ENCODE measurements at places on chromosomes 2 and 18.

DNA sequence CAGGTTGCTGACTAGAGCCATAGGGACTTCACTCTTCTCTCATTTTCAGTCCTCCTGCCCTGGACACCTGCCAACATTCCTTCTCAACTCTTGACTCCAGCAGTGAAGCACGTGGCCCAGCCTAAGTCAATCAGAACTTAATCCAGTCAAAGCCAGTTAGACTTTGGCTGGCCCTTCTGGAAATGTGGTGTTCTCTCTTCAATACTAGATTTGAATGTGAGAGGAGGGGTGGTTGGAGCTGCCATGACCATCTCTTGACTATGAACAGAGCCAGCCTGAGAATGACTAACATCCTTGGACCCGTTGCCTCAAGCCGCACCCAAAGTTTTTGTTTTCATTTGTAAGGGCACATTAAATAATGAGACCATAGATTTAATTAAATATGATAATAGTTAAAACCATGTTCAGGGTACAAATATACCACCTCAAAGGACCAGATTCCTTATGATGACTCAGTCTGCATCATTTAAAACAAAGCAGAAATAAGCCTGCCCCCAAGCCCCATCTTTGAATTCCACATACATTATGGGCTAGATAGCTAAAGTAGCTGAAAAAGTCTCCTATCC is 49.7 kb upstream of the RASGRP3 start:
- no peak for DNase-seq

GRCh38 chr18:623761-624620 is 27.2 kb downstream of the CLUL1 start:
- peak; percentile 90 for DNase-seq

- no peak for DNase-seq
These were observed 55.8 kb upstream of the REV1 start for GRCh38 chr2:99545604-99546003.

- DNase-seq: no peak
These were observed 7.0 kb upstream of the ACTR2 start for GRCh38 chr2:65220432-65221131.

DNA sequence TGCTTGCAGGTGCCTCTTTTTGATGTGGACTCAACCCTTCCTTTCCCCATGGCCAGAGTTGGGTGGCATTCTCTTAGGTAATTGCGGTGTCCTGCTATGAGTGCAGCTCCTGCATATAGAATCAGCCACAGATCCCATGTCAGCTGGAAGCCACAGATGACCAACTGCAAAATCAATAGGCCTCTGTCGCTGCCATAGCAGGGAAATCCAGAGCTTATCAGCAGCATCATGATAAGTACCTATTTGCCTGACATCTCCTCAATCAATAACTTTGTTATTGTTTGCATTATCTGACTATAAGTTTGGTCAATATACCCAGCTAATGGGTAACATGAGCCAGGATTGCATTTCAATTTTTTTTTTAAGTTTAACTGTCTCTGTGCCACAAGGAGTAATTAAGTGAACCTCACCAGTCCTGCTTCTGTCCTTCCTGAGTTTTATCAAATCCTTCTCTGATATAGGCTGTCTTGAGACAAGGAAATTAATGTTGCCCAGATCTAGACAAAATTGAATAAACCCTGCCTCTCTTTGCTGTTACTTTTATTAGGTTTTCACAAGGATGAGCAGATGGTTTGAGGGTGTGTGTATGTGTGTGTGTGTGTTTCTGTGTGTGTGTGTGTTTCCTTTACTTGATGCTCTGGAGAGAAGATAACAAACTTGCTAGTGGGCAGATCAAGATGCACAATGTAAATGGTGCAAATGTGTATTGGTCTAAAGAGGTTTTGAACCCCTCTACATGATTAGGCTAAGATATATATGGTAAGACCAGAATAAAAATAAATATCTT is 59.6 kb upstream of the CREB1 start:
- no peak for DNase-seq

DNA sequence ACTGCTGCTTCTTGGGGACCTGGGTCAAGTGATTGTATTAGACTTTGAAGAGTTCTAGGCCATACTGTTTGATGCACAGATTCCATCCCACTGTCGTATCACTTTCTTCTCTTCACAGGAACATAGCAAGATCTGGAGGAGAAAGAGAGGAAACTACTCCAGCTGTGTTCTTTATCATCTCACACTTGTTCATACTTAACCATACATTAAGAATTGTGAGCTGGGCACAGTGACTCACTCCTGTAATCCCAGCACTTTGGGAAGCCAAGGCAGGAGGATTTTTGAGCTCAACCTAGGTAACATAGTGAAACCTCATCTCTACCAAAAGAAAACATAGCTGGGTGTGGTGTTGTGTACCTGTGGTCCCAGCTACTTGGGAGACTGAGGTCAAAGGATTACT is 111.7 kb downstream of the PARD3B start:
- no peak for DNase-seq

DNA sequence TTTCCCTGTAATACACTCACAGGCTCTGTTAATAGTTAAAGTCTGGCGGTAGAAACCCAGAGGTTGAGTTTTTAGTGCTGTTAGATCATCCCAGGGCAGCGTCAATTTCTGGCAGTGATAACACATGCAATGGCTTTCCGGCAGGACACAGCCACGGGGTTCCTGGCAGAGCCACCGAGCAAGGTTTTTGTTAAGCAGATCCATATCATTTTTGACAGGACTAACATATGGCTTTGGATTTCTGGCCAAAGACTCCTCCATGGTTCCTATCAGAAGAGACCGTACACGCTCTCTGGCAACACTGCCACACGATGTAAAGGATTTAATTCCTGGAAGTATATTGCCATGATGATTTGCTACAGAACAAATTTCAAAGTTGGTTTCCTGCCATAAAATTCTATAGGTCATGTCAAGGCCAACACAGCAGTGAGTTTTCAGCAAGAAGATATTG is 854.3 kb downstream of the LRRTM4 start:
- no peak for DNase-seq

- no peak for DNase-seq
These were observed 106.3 kb downstream of the NCOA1 start for GRCh38 chr2:24597181-24597870.

DNA sequence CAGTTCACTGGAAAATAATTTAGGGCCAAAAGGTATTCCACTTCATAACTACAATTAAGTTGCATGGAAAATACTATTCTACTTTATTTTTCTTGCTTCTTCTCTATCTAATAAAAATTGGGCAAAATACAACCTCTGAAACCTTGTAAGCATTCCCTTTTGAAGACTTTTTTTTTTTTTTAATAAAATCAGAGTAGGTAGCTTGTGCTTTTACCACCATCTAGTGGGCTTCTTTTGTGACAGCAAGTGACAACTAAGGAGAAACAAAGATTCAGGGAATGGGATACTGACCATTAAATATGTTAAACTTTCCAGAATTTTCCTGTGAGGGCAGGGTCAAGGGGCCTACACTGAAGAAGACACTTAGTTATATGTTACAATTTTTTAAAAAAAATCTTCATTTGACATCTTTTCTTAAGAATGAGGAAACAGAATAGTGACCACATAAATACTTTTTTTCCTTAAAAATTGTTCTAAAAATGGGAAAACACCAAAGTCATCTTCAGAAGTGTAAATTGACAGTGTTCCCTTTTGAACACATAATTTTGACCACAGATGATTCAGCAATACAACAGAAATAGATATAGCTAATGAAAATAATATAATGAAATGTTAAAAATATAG is 1183.2 kb upstream of the ACVR2A start:
- DNase-seq: peak; percentile 31

DNA sequence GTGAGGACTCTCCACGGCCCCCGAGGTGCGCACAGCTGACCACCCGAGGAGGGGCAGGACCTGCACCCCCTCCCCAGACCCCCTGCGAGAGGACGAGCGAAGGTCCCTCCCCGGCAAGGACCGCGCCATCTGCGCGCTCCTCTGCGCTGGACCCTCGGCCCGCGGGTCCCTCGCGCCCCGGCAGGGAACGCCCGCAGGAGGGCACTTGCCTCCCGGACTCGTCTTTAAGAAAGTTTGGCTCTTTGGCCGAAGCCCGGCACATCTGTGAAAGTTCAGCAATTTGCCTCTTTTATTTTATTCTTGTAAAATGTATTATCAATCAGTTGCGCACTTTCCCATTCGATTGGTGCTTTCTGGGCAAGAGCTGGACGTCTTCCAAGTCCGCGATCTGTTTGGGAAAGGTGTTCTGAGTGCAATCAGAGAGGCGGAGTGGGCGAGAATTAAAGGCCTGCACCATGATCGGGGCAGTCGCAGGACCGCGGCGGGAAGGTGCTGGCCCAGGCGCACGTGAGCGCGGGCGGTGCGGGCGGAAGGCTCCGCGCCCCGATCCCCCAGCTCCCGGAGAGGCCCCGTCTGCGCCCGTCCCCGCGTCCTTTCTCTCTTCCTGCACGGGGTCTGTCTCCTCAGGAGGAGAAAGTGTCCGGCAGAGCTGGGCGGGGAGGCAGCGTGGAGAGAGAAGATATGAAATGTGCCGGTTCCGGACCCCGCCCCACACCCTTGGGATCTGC is 1.6 kb upstream of the ALKAL2 start:
- peak; percentile 25 for DNase-seq

GRCh38 chr2:134197445-134197844 is 56.4 kb upstream of the MGAT5 start:
- DNase-seq: no peak

DNA sequence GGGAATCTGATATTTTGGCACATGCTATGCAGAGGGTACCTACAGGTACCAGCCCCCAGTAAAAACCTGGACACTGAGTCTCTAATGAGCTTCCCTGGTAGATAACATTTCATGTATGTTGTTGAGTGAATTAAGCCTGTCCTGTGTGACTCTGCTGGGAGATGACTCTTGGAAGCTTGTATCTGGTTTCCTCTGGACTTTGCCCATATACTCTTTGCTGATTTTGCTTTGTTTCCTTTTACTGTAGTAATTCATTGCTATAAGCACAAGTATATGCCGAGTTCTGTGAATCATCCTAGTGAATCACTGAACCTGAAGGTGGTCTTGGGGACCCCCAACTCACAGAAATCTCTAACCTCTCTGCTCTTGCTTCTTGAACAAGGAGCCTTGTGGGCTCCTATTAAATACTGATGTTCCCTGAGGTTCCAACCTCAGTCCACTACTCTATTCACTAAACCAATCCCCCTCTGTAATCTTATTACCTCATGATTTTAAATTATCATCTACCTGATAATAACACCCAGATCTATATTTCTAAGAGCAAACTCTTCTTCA is 94.3 kb upstream of the WDSUB1 start:
- no peak for DNase-seq

GRCh38 chr2:235066490-235066889 is 114.7 kb downstream of the SH3BP4 start:
- no peak for DNase-seq

DNA sequence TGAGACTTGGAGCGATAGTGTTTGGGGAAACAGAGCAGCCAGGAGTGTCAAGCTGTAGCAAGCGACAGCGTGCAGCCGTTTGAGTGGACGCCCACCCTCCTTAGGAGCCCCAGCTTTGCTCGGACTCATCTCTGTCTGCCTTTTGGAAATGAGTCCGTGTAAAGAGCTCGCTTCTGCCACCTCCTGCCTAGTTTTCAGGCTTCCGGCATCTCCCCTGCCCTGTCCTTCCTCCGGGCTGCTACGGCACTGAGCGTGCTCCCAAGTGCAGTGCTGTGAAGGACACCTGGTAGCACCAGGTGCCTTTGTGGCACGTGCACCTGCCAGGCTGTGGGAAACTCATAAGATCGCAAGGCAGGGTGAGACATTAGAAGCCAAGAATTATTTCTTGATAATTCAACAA is 117.1 kb downstream of the RNF144A start:
- no peak for DNase-seq

- no peak for DNase-seq
These were observed 13.6 kb upstream of the PAPOLG start for GRCh38 chr2:60742419-60742818.

GRCh38 chr2:118979152-118979861 is 37.3 kb downstream of the MARCO start:
- DNase-seq: peak; percentile 1

DNA sequence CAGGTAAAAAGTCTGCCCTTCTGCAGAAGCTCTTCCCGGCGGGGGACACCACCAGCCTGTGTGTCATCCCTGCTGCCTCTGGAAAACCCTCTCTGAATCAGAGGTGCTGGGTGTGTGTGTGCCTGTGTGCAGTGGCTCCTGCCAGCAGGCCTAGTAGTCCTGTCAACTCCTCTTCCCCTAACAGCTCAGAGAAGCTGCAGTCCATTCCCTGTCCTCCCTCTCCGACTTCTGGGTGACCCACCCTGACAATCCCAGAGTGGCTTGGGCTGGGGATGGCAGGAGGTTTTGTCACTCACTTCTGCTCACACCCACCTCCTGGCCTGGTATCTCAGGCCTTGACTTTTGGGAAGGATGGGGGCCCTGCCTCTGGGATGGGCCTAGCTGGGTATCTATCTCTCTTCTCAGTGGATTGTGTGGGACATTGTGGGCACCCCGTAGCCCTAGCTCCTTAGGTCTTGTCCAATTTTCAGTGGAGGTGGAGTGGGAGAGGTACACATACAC is 2.3 kb downstream of the WNT10A start:
- no peak for DNase-seq

DNA sequence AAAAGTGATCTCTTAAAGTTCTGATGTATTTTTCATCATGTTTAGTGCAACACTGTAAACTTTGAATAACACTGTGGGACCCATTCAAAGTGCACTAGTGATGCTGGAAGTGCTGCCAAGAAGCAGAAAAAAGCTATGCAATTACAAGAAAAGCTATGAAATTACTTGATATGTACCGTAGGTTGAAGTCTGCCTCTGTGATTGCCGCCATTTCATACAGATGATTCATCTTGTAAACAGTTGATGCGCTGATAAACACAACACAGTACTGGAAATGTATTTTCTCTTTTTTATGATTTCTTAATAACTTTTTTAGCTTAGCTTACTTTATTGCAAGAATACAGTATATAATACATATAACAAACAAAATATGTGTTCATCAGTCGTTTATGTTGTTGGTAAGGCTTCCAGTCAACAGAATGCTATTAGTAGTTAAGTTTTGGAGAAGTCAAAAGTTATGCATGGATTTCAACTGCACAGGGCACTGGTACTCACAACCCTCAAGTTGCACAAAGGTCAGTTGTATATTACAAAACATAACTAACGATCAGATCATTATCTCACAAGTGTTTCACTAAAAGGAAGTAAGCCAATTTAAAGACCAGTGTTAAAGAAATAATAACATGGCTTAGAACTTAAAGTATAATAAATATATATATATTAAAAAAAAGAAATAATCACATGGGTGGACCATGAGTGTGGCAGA is 82.0 kb downstream of the SGPP2 start:
- DNase-seq: no peak

DNA sequence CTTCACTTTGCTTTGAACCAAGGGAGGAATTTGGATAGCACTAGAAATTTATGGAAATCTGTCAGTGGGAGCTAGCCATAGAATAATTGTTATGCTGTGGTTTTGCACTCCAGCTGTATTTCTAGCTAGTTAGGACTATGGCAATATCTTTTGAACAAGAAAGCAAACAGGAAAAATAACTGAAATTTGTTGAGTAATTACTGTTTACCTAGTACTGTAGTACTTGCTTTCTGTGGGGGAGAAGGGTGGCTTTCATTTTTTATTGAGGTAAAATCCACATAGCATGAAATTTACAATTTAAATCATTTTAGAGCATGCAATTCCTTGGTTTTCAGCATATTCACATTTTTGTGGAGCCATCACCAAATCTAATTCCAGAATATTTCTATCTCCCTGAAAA is 28.4 kb downstream of the MBD5 start:
- no peak for DNase-seq
